ENCODE measurements at places on chromosomes 11 and 22. TPM values are rescaled to one million over a fixed set of nuclear protein-coding genes. Genes with fewer than 3 reads are reported as not detected.

The C11orf87 gene
- not detected for total RNA-seq

The GNAZ gene
- total RNA-seq: 9.2 TPM

The MIAT gene
- 3.0 TPM for total RNA-seq

The CRYAB gene
- 23.9 TPM for total RNA-seq

The FGF4 gene
- total RNA-seq: not detected

- no peak for DNase-seq
These were observed 883 bp upstream of the HMOX1 start for GRCh38 chr22:35380013-35380412.

DNA sequence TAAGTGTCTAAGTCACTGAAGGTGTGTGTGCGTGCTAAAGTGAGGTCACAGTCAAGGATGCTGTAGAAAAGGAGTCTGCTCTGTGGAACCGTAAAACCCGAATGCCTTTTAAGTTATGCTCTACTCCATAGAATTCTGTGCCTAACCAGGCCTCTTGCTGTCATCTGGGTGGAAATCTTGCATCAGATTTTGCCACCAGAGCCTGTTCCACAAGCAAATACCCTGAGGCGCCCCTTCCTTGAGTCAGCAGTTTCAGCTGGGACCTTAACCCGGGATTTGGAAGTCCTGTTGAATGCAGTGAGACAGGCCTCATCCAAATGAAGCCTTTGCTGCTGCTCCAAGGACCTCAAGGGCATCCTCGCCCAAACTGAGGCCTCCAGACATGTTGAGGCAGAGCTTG, 109.8 kb downstream of the WNT11 start:
- no peak for DNase-seq

GRCh38 chr11:94910779-94911178, 62.6 kb downstream of the CWC15 start:
- no peak for DNase-seq

GRCh38 chr22:43327157-43327438, 16.1 kb downstream of the SCUBE1 start:
- DNase-seq: no peak

Measured in kidney epithelial cell (primary cell).